ENCODE measurements at places on chromosomes 2 and 18.

GRCh38 chr2:237309416-237309815, 104.5 kb downstream of the COL6A3 start:
- DNase-seq = no peak

GRCh38 chr2:209496586-209496982, 72.7 kb downstream of the MAP2 start:
- no peak for DNase-seq

GRCh38 chr2:75573145-75573878, 12.6 kb upstream of the EVA1A start:
- DNase-seq = no peak

- no peak for DNase-seq
Measured at GRCh38 chr2:171279983-171280790, 119.5 kb upstream of the TLK1 start.

- DNase-seq = no peak
Measured at GRCh38 chr2:51469102-51469501, 437.2 kb upstream of the NRXN1 start.

- DNase-seq = peak; percentile 81
Measured at GRCh38 chr2:239267288-239267951, 133.4 kb downstream of the HDAC4 start.

DNA sequence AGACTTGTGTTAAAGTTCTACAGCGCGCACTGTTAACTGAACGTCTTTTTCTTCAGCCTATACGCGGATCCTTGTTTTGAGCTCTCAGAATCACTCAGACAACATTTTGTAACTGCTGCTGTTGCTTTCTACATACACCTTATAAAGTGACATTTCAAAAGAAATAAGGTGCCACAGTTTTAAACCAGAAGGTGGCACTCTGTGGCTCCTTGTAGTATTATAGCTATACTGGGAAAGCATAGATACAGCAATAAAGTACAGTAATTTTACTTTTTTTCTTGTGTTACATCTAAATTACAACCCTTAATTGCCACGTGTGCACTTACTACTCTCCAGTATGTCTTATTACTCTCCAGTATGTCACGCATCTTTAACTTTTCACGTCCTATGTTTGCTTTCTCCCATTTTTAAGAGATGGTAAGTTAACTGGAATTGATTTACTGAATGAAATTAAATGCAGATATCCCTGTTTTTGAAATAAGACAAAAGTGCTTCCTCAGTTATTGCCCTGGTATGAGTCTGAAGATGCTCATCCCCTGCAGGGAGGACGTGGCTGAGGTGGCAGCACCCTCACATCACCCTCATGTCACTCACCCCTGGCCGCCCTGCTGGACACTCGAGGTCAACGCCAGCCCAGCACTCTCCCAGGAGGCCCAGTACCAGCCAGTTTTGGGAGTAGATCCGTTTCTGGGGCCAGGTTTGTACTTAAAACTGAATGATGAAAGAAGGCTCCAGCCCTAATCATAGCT, 37.8 kb downstream of the GORASP2 start:
- DNase-seq = no peak

- DNase-seq = no peak
Measured at GRCh38 chr2:63122921-63123320, 72.3 kb downstream of the OTX1 start.

DNA sequence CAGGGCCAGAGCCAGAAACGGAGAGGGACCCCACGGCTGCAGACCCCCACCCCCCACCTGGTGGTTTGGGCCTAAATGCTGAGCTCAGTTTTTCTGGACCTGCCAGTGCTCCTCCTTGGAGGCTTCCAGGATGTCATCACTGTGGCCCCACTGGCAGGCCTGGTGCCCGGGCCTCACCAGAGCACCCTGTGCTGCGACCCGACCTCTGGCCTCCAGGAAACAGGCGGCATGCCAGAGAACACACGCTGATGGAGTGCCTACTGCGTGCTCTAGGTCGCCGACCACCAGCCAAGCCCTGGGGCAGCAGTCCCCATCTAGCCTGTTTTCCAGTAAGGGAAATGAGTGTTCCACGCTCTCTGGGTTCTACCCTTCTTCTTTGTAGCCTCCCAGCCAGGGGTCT, 33.8 kb downstream of the HS6ST1 start:
- DNase-seq = no peak

GRCh38 chr2:45705233-45705632, 53.8 kb downstream of the PRKCE start:
- no peak for DNase-seq

- DNase-seq = no peak
Measured at GRCh38 chr2:42764096-42764495, at the start of gene OXER1. Gene OXER1, minus strand, starts transcription at chr2:42764135. Its CDS starts 73 bp downstream, at chr2:42764062.

GRCh38 chr18:37565977-37566478, 430 bp upstream of the CELF4 start:
- no peak for DNase-seq

- no peak for DNase-seq
Measured at GRCh38 chr2:39874236-39874635, 95.2 kb upstream of the THUMPD2 start.

DNA sequence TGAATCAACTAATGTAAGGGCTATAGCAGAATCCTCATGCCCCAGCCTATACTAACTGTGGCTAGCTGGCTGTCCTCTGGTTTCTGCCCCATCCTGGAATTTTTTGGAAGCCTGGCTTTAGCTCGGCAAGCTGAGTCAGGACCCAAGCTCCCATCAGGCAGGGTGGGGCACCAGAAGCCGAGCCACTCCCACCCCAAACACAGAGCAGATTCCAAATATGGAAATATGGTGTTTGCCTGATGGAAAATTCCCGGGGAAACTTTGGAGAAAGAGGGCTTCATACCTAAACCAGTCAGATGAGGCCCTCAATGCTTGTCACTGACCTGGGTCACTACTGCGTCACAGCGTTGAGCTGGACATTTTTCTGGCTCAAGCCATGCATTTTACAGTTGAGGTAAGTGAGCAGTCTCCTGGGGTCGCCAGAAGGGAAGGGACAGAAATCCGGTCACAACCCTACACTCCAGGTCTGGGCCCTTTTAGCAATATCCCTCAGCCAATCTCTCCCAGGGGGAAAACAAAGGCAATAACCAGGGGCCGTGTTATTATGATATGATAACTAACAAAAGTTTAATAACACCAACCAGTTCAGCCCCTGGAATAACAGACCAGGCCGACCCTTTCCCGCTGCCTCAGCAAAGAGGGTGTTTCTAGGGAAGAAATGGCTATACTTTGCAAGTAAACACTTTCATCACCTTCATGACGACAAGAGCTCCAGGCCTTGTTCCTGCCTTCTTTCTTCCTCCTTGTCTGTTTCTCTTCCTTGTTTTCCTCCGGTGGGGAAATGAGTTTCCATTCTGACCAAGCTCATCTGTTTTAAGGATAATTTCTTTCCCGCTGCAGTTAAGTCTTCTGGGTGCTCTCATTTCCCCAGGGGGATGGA, 37.7 kb downstream of the PSD4 start:
- DNase-seq = no peak

GRCh38 chr2:111884592-111884964, 585 bp upstream of the ANAPC1 start:
- no peak for DNase-seq

- no peak for DNase-seq
Measured at GRCh38 chr2:121539750-121540469, 9.2 kb downstream of the RNU4ATAC start.

DNA sequence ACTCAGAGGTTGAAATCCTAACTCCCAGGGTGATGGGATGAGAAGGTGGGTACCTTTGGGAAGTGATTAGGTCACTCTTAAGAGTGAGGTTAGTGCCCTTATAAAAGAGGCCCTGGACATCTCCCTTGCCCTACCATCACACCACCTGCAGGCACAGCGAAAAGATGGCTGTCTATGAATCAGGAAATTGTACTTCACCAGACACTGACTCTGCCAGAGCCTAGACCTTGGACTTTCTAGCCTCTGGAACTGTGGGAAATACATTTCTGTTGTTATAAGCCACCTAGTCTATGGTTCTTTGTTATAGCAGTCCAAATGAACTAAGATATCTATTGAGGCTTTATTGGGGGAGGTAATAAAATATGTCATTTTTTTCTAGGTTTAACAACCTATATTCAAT, 203.6 kb downstream of the SLC8A1 start:
- no peak for DNase-seq

GRCh38 chr2:60385648-60386047, 167.8 kb downstream of the BCL11A start:
- no peak for DNase-seq

- no peak for DNase-seq
Measured at GRCh38 chr2:176592216-176592615, 323.0 kb downstream of the MTX2 start.

GRCh38 chr18:36901277-36901701, 72.4 kb downstream of the KIAA1328 start:
- no peak for DNase-seq

DNA sequence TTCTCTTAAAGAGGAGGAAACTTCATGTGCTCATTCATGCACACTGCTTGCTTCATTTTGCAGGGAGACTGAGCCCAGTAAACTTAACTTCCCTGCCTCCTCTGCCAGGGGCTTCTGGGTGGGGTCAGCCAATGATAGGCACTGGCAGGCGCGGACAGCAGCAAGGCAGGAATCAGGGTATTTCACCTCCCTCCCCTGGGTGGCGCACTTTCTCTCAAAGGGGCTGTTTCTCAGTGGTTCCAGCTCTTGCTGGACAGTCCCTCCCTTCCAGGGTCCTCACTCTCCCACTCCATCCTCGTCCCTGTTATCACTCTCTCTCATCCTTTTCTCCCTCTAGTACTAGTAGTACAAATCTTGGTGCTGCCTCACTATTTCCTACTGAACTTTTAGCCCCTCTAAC, 320.5 kb upstream of the ZNF521 start:
- DNase-seq = no peak

DNA sequence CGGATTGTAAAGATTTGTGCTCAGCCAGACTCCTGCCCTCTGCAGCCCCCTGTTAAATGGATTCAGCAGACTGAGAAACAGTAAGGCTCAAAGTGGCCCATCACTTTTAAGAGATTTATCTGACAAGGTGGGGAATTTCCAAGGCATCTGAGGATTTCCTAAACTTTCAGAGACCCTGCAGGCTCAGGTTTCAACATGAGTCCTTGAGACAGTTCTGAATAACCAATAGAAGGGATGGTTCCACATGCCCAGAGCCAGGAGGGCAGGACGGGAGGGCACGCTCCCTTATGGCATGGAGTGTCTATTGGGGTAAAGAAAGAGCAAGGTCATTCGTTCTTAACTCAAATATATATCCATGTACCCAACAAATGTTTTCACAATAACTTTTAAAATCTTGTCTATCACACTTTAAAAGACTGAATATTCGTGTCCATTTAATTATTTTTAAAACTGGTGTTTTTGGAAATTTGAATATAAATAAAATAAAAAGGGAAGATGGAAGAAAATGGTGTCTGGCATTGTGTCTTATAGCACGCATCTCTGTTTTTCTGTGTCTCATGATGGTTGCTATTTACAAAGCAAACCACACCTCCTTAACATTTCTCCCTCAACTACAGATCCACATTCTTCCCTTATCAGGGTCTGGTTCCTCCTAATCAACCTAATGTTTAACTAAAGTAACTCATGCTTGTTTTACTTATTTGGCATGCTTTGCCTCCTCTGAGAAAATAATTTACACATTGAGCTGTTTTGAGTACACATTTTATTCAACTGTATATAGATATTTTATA, 56.0 kb upstream of the DSG1 start:
- no peak for DNase-seq

GRCh38 chr2:28362991-28363521, 29.6 kb upstream of the FOSL2 start:
- DNase-seq = no peak

DNA sequence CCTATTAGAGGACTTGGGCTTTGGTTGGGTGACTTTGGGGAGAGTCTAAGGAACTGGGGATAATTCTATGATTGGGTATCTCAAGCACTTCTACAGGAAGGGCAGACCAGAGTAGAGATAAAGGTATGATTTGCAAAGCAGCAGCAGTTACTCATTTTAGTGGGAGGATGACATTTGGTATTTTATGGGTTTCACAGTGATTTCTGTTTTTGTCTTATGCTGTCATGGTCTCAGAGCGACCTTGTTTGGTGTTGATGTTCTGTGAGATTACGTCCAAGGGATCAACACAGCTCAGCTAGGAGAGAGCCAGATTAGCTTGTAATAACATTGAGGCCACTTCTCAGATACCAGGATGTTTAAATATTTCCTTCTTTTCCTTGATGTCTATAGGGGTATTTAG, 18.2 kb downstream of the TTR start:
- DNase-seq = no peak

DNA sequence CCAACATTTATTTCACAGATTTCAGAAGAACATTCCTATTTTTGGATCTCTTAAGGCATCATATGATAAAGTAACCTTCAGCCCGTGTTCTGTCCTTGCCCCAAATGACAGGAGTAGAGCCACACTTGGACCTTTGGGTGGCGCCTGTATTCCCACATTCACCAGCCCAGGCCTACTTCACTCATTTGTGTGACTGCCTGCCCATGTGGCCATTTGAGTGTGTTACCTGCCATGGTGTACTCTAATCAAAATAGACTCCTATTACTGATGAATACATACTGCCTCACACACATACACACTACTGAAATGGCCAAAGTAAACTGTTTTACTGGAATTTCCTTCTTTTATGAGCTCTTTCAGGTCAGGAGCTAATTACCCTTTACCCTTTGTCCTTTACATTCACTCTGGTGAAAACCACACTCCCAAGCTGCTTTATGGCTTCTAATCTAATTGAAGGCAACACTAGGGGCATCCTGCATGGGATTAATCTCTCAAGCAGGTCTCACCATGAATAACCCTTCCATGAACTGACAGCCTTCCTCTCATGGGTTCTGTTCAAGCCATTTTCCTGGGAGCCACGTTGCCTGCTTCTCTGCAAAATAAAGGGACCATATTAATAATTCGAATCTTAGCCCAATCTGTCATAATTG, 271.0 kb upstream of the GALNT5 start:
- DNase-seq = no peak

DNA sequence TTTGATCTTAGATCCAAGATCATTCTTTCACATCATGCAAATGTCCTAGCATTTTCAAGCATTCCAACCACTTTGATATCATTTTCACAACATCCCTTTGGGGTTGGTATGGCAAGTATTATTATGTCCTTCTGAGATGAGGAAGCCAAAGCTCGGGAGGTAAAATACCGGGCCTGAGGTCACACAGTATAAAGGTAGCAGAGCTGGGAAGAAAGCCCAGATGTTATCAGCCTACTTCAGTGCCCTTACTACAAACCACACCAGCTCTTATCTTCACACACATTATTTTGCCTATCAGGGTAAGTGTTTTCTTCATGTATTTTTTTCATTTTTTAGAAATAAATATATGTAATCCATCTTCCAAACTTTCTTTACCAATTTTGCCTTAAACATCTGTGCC, 4.2 kb upstream of the B4GALT6 start:
- DNase-seq = no peak

DNA sequence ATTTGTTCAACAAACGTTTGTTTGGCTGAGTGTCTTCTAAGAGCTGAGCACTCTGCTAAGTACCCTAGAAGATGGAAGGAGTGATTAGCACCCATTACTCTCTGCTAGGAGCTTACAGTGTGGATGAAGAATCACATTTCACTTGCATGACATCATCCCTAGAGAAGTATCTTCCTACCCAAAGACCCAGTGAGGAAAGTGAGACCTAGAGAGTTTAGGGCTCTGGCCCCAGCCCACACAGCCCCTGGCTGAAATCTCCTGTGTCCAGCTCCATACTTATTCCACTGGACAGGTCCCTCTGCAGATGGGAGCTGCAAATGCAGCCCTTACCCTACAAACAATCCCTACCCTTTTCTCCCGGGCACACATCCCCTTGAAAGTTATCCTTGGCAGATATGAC, 26.8 kb upstream of the EPAS1 start:
- DNase-seq = no peak
